Right atrium auricular region (tissue), 2 donors: ENCODE measurements at places on chromosomes 2 and 18.

- no peak for DNase-seq
Measured at GRCh38 chr2:177542396-177542795, 149.8 kb downstream of the AGPS start.

- no peak for DNase-seq
Measured at GRCh38 chr2:166406374-166406773, 30.6 kb upstream of the SCN9A start.

GRCh38 chr2:22350621-22351020 is 1034.4 kb upstream of the KLHL29 start:
- DNase-seq = no peak

- DNase-seq = no peak
Measured at GRCh38 chr2:44388877-44389276, 27.1 kb downstream of the CAMKMT start.

GRCh38 chr2:12606472-12607000 is 110.2 kb upstream of the TRIB2 start:
- no peak for DNase-seq

DNA sequence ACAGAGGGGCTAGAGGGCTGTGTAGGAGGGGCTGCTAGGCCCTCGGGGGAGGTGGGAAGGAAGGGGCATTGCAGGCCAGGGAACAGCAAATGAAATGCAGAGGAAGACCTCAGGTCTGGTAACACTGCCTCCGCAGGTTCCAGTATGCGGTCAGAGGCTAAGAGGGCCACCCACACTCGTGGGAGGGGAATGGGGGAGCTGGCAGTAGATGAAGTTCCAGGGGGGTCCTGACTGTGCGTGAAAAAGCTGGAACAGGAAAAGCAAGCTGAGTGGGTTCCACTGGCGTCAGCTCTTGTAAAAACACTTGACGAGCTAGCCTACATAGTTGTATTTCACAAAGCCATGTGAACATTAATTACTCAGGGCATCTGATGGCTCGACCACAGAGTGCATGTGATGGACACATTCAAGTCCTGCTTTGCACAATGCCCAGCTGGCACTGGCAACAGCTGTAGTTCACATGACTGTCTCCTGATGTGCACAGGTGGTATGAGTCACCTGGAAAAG is 29.0 kb upstream of the PTPN4 start:
- no peak for DNase-seq

- no peak for DNase-seq
Measured at GRCh38 chr2:171810422-171811244, 83.4 kb downstream of the SLC25A12 start.

DNA sequence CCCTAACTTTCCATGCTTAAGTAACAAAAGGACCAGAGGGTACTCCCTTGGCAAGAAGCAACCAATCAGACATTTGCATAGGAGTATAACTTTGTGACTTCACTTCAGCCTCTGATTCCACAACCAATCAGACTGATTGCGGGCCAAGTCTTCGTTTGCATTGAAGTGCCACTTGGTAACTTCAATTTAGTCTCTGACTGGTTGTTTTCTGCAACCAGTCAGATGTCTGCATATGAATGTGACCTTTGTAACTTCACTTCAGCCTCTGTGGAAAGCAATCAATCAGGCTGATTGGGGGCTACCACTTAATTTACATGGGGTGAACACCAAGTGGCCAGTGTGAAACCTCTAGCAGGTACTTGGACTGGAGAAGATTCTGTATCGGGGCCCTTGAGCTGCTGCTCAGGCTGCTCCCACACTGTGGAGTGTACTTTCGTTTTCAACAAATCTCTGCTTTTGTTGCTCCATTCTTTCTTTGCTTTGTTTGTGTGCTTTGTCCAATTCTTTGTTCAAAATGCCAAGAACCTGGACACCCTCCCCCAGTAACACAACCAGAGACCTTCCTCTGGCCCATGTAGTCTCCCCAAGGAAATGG is 241.5 kb downstream of the ACKR3 start:
- no peak for DNase-seq

GRCh38 chr2:142582317-142582716 is 295.1 kb upstream of the KYNU start:
- DNase-seq = no peak

GRCh38 chr2:120894966-120895365 is 159.3 kb downstream of the GLI2 start:
- DNase-seq = no peak

DNA sequence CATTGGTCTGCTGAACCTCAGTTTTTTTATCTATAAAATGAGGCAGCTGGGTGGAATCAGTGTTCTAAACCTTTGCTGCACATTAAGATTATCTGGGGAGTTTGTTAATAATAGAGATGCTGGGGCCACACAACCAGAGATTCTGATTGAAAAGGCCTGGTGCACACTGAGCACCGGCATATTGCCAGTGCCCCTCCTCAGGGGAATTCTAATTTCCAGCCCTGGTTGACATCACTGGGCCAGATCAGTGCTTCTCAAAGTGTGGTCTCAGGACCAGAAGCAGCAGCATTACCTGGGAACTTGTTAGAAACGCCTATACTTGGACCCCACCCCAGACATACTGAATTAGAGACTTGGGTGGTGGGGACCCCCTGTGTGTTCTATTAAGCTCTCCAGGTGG is 112.5 kb downstream of the SETBP1 start:
- DNase-seq = no peak

DNA sequence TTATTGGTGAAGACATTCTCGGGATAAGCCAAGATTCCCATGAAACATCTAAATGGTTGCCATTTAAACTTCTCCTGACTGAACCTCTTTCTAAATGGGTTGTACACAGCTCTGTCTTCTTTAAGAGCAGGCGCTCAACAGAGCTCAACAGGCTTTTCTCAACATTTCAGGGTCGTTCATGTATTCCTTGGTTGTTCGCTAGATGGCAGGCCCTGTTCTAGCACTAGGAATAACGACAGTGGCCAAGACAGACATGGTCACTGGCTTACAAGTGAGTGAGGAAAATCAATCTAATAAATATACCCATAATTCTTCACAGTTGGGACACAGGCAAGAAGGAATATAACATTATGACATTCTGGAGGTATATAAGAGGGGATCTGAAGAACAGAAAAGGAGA is 154.5 kb downstream of the SMAD2 start:
- DNase-seq = no peak

DNA sequence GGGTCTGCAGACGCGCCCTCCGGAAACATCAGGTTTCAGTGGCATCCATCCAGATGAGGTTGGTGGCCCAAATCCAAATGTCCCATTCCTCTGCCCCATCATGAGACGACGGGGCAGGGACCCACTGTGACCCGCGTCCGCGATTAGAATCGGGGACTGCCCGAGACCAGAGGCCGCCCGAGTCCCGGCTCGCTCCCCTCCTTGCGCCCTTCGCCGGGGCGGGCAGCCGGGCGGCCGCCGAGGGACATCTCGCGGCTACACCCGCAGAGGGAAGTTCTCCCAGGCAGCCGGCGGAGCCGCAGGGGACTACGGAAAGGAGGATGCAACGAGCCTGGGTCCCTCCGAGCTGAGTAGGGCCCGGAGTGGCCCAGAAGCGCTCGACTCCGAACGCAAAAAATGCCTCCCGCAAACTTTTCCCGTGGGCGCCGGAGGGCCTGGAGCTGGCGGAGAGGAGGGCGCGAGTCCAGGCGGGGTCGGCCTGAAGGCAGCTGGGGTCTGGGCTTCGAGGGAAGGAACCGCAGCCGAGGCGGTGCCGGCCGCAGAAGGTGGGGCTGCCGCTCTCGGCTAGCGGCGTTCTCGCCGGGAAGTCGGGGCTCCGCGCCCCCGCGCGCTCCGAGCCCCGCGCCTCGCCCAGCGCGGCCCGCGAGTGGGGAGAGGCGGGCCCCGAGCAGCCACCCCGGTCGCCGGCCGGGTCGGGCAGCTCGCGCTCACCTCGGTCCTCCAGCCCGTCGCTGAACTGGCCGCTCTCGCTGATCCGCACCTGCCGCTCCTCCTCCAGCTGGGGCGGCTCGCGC is 580 bp downstream of the TMEM163 start:
- no peak for DNase-seq

DNA sequence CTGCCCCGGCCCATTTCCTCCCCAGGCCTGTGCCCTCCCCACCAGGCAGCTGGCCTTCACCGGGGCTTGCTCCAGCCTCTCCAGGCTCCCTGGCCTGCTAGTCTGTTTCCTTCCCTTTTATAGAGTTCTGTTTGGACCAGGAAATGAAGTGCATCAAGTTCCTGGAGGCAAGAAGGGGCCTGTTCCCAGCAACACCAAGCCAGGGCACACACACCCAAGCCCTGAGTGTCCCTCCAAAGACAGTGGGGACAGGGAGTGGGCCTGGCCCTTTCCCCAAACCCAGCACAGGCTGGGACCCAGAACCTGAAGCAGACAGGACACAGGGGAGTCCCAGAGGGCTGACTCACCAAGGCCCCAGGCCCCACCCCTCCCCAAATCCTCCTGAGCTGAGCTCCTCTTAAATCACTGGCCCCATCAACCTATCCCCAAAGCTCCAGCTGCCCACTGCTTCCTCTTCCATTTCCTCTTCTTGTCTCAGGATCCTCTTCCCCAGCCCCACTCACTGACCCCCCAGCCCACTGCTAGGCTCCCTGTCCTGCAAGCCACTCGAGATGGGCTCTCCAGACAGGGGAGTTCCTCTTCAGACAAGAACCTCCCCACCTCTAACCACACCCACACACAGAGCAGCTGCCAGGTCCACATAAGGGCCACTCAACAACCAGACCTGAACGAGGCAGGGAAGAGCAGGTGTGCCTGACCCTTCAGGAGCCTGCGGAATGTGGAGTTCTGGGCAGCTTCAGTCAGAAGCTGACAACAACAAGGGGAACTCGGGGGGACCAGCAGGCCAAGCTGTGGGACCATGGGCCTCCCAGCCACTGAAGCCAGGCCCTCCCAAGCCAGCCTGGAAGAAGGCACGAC is 74.2 kb downstream of the TNS1 start:
- DNase-seq = no peak

GRCh38 chr18:77755187-77755586 is 505.5 kb downstream of the GALR1 start:
- DNase-seq = no peak
